ENCODE measurements at places on chromosomes 4 and X. TPM values are rescaled to one million over a fixed set of nuclear protein-coding genes. Genes with fewer than 3 reads are reported as not detected.

DNA sequence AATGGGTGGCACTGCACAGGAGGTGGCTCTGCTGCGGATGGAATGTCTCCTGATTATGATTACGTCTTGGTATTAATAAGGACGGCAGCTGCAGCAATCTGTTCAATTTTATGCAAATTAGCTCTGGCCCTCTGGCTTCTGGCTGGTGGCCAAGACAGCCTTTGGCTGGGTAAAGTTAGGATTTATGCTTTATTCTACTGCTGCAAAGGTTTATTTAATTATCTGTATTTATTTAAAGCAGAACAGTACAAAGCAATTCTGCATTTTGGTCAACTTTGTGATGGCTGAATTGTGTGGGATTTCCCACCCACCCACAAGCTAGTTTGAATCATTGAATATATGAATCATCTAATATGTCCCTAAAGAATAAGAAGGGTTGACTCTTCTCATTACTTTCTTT is 745.6 kb upstream of the FAM241A start:
- H3K27ac ChIP-seq: no peak overlapping the region
- no peak overlapping the region for H3K4me3 ChIP-seq
- no peaks in the 10 kb centered on the region for H3K4me1 ChIP-seq
- no peak for DNase-seq
- no peaks in the 10 kb centered on the region for H3K27me3 ChIP-seq

GRCh38 chr4:85210353-85210752 is 243.9 kb upstream of the WDFY3 start:
- DNase-seq: no peak
- H3K27me3 ChIP-seq: no peaks in the 10 kb centered on the region
- no peak overlapping the region for H3K4me3 ChIP-seq
- no peak overlapping the region for H3K27ac ChIP-seq

DNA sequence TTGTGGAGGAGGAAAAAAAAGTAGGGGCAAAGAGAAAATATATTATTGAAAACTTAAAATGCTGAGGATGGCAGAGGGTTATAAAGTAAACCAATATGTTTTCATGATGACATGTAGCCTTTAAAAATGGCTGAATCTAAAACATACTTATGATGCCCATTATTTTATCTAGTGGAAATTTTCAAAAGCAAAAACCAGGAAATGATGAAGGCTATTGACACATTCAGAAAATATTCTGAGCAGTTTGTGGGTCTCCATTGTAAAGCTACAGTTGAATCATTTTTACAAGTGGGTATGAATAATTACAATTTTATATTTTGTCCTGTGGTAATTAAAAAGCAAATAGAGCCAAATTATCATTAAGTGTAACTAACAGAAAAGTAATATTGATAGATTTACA is 10.7 kb downstream of the PLS3 start:
- no peaks in the 10 kb centered on the region for H3K36me3 ChIP-seq

GRCh38 chr4:16694173-16694883 is 204.1 kb downstream of the LDB2 start:
- H3K4me3 ChIP-seq: no peak overlapping the region
- no peak for DNase-seq
- no peaks in the 10 kb centered on the region for H3K36me3 ChIP-seq
- no peaks in the 10 kb centered on the region for H3K4me1 ChIP-seq
- no peaks in the 10 kb centered on the region for H3K27me3 ChIP-seq
- H3K27ac ChIP-seq: no peak overlapping the region

DNA sequence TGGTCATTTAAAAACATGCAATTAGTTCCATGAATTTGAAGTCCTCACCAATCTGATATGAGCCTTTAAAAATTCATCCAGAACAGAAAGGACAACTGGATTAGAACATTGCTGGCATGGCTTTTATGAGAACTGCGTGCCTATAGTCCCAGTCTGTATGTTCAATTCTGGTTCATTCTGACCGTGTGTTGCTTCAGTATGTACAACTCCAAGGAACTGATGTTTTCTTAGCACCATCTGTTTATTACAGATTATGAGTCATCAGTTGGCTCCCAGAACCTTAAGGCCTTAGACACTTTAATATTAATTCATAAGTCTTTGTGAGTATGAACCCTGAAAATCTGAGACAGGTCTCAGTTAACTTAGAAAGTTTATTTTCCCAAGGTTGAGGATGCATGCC is 115.0 kb downstream of the CEP44 start:
- DNase-seq: no peak
- H3K36me3 ChIP-seq: no peaks in the 10 kb centered on the region
- H3K27ac ChIP-seq: no peak overlapping the region
- H3K4me1 ChIP-seq: peaks cover 2% of the 10 kb centered on the region
- H3K4me3 ChIP-seq: no peak overlapping the region
- no peaks in the 10 kb centered on the region for H3K27me3 ChIP-seq

GRCh38 chr4:95980877-95981360 is 141.0 kb downstream of the PDHA2 start:
- no peak overlapping the region for H3K27ac ChIP-seq
- peaks cover 7% of the 10 kb centered on the region for H3K4me1 ChIP-seq
- H3K27me3 ChIP-seq: peaks cover 2% of the 10 kb centered on the region
- H3K36me3 ChIP-seq: no peaks in the 10 kb centered on the region
- DNase-seq: no peak

GRCh38 chr4:181896614-181897013 is 346.6 kb upstream of the TENM3 start:
- H3K36me3 ChIP-seq: no peaks in the 10 kb centered on the region
- H3K4me3 ChIP-seq: no peak overlapping the region
- no peak overlapping the region for H3K27ac ChIP-seq
- DNase-seq: no peak

- no peaks in the 10 kb centered on the region for H3K36me3 ChIP-seq
- no peak overlapping the region for H3K4me3 ChIP-seq
- H3K4me1 ChIP-seq: no peaks in the 10 kb centered on the region
- no peak for DNase-seq
- H3K27me3 ChIP-seq: no peaks in the 10 kb centered on the region
Measured at GRCh38 chrX:151633157-151633556, 62.1 kb upstream of the PRRG3 start.

- no peak for DNase-seq
- H3K36me3 ChIP-seq: no peaks in the 10 kb centered on the region
Measured at GRCh38 chr4:152613841-152614721, 65.7 kb downstream of the TMEM154 start.

DNA sequence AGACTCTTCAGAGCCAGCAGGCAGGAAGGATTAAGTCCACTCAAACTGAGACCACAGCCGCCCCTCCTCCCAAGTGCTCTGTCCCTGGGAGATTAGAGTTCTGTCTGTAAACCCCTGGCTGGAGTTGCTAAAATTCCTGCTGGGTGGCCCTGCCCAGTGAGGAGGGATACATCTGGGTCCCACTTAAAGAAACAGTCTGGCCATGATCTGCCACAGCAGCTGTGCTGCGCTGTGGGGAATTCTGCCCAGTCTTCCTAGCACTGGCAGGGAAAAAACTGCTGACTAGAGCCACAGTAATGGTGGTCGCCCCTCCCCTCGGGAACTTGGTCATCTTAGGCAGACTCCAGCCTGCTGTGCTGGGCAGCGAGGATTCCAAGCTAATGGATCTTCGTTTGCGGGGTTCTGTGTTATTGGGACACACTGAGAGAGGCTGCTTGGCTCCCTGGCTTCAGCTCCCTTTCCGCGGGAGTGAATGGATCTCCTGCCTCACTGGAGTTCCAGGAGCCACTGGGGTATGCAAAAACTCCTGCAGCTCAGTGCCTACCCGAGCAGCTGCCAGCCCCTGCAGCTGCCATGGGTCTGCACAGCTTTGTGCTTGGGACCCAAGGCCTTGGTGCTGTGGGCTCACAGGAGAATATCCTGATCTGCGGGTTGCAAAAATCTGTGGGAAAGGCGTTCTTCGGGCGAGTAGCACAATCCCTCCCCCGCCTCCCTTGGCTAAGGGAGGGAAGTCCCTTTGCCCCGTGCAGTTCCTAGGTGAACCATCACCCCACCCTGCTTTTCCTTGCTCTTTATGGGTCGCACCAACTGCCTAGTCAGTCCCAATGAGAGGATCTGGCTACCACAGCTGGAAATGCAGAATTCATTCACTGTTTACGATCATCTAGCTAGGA is 15.7 kb downstream of the ZXDB start:
- no peak overlapping the region for H3K27ac ChIP-seq
- no peaks in the 10 kb centered on the region for H3K4me1 ChIP-seq
- no peaks in the 10 kb centered on the region for H3K27me3 ChIP-seq
- no peaks in the 10 kb centered on the region for H3K36me3 ChIP-seq
- no peak overlapping the region for H3K4me3 ChIP-seq

DNA sequence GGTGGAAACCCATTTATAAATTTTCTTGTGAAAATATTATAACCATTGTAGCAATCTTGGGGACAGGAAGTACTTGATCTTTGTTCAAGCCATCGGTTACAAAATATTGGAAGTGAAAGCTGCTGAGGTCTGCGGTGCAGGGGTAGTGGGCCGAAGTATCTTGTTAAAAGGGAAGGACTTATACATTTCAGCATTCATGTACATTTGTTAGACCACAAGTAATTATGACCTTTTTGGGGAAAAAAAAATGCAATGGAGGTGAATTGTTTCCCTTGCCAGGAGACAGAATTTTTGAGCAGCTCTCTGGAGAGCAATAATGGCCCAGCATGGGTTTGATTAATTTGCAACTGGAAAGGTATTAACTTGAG is 121.3 kb downstream of the EGF start:
- peaks cover 7% of the 10 kb centered on the region for H3K4me1 ChIP-seq
- no peaks in the 10 kb centered on the region for H3K27me3 ChIP-seq
- no peak overlapping the region for H3K27ac ChIP-seq
- H3K36me3 ChIP-seq: no peaks in the 10 kb centered on the region
- H3K4me3 ChIP-seq: no peak overlapping the region

DNA sequence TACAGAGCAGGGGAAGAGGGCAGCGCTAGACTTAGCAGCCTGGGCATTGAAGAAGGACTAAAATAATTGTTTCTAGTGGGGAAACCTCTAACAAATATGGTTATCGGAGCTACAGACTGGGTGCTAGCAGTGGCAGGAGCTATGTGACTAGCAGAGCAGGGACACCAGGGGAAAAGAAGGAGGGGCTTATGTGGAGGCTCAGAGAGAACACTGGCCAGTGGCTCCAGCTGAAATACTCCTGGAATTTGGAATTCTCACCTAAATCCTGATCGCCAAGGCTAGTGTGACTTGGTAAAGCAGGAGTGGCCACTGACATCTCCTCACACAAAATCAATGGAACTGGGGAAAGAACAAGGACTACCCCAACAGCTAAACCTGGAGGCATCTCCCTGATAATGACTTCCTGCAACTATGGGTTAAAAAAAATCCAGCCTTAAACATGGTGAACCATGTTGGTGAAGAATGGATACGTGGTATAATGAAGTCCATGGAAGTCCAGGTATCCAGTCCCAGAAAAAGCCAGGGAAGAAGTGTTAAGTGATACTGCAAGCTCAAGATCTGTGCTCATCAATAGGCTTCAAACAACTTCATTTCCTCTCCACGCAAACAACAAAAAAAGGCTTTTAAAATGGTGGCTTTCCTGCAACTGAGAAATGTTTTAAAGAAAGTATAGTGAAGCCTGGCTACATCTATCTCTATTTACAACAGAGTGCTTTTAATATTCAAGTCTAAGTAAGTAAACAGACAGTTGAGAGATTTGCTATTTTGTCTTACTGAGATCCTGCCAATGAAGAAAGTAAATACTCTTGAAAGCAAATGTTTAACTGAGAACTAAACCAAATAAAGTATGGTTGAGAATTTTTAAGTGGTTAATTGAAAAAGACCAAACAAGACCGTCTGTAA is 1.8 kb downstream of the TAPT1 start:
- peaks cover 9% of the 10 kb centered on the region for H3K27me3 ChIP-seq
- H3K36me3 ChIP-seq: no peaks in the 10 kb centered on the region
- peak overlapping the region; percentile 85 for H3K27ac ChIP-seq

Gene IRF2
- polyA plus RNA-seq: 42.2 TPM

Gene TRIM61
- 1.3 TPM for polyA plus RNA-seq

Gene CFAP99
- 0.18 TPM for polyA plus RNA-seq

Data from thymus (tissue), 14 donors.